ENCODE measurements at places on chromosomes 11 and 22.
A peak's percentile ranks its signal among the peaks of the same experiment; 100 is the strongest.

DNA sequence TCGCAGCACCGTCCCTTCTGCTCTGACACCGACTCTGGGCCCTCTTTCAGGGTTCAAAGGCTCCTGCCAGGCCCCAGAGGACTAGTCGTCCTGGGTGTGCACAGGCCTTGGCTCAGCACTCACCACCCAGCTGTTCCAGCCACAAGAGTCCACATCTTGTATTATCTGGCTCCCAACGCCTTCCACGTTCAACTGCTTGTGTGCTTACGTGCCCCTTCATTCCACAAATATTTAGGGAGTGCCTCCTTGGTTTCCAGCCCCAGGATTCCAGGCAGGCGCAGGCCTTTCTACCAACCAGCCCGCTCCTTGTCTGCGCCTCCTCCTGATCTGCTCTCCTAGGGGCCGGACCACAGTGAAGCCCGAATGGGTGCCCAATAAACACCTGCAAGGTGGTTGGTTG, 70.9 kb downstream of the SCUBE1 start:
- DNase-seq: no peak

GRCh38 chr11:118194835-118195627, 18.6 kb upstream of the SCN2B start:
- DNase-seq: peak; percentile 97

DNA sequence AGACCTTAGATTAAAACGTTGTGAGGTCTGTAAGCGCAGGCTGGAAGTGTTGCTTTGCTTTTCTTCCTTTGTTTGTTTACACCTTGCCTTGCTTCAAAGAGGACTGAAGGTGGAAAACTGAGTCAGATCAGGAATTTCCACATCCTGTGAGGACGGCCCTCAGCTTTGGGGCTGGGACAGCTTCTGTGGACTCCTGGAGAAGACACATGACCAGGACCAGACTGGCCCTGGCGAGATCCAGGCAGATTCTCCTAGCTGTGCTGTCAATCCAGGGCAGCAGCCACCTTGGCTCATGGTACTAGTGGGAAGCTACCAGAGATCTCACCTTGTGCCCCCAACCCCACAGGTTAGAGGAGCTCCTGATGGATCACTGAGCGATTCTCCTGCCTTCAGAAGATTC, 1461.9 kb downstream of the TBC1D22A start:
- DNase-seq: no peak

- DNase-seq: no peak
Observed at GRCh38 chr11:75432911-75433321, at the start of gene KLHL35. Gene KLHL35, minus strand, starts transcription at chr11:75433203. Its CDS starts 2,574 bp downstream, at chr11:75430629.

GRCh38 chr11:100512475-100512874, 174.6 kb upstream of the ARHGAP42 start:
- peak; percentile 5 for DNase-seq

DNA sequence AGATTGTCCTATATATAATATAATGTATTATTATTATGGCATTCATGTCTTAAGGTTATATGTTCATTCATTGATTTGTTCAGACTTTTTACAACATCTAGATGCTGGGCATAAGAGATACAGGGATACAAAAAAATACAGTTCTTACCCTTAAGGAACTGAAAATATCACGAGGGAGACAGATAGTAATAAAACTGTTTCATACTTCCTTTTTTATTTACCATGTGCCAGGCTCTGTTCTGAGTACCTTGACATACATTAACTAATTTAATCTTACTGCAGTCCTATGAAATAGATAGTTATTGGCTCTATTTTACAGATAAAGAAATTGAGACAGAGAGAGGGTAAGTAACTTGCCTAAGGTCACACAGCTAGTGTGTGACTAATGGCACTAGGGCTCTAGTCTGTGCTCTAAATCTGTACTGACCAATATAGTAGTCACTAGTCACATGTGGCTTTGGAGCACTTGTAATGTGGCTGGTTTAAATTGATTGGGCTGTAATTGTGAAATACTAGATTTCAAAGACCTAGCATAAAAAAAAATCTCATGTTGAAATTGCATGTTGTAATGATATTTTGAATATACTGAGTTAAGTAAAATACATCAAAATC, 21.3 kb downstream of the TRIM44 start:
- DNase-seq: no peak

DNA sequence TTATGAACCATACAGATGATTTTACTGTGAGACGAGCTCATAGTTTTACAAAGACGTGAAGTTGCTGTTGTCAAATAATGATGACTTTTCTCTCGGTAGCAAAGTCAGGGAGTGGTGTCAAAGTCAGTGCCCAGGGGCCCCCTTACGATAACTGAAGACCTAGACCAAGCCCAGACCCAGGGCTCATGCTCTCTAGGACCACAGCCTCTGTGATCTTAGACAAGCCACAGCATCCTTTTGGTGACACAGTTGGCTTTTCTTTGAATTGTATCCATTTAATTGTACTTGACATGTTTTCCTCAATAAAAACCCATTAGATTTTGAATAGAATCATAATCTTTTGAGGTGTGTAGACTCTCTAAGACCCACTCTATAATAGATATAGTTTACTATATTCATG, 17.9 kb upstream of the POGLUT3 start:
- DNase-seq: no peak

GRCh38 chr11:124861670-124862069, 3.6 kb upstream of the ROBO3 start:
- no peak for DNase-seq

DNA sequence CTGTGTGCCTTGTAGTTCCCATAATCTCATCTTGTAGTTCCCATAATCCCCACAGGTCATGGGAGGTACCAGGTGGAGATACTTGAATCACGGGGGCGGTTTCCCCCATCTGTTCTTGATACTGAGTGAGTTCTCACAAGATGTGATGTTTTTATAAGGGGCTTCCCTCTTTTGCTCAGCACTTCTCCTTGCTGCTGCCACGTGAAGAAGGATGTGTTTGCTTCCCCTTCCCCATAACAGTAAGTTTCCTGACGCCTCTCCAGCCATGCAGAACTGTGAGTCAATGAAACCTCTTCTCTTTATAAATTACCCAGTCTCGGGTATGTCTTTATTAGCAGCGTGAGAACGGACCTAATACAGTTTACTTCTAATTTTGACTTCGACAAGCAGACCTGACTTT, 14.0 kb upstream of the SMIM38 start:
- no peak for DNase-seq

DNA sequence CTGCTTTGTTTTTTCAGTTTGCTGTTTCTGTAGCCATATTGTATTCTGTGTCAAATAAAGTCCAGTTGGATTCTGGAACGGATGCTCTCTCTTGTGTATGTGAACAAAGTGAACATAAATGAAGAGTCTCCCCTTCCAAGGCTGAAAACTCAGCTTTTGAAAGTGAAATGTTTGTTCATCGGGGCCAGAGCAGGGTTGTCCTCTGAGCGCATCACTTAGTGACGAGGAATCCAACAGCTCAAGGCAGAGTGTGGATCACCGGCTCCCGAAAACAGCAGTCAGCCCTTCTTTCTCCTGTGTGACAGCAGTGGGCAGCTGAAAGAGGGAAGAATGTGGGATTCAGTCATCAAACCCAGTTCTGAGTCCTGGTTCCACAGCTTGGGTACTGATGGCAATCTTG, 21.4 kb downstream of the RBX1 start:
- DNase-seq: no peak

DNA sequence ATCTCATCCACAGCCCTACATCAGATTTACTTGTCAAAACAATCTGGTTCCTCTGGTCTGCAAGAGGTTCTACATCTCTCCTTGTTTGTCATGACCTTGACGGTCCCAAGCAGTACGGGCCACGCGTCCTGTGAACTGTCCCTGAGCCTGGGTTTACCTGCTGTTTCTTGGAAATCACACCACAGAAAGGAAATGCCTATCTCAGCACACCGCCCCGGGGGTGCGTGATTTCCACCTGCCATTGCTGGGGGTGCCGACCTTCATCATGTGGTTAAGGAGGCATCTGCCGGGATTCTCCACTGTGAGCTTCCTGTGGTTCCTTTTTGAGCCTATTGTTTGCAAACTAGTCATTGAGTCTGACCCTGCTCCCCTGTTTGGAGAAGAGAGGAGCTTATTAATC, 1363.4 kb downstream of the BRD1 start:
- DNase-seq: no peak

DNA sequence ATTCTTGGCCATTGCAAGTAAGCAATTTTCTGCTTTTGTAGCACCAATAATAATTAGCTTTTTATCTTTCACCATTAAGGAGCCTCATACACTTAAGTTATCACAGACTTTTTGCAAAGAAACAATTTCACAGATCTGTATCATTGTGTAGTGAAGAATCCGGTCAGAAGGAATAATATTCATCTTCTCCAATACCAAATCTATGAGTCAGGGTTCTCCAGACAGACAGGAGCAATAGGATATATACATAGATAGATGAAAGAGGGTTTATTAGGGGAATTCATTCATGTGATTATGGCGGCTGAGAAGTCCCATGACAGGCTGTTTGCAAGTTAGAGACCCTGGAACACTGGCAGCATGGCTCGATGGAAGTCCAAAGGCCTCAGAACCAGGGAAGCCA, 82.9 kb upstream of the UBASH3B start:
- DNase-seq: no peak

DNA sequence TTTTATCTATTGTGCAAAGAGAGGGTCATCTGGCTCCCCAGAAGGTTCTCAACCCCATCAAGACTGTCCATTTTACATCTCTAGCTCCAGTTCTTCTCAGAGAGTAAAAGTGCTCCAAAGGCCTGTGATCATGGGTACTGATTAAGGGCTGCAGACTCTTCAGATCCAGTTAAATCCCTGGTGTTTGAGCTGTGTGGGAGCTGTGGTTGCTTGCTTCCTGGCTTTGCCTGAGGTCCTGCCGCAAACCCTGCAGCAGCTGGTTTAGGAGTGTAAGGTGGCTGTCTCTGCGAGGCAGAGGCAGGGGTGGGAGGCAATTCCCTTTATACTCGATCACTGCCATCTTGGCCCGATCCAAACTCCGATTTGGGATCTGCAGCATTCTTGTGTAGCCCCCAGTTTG, 1.2 kb downstream of the MRPL17 start:
- peak; percentile 5 for DNase-seq

- DNase-seq: no peak
Observed at GRCh38 chr11:69831985-69832384, 12.8 kb upstream of the FGF3 start.

DNA sequence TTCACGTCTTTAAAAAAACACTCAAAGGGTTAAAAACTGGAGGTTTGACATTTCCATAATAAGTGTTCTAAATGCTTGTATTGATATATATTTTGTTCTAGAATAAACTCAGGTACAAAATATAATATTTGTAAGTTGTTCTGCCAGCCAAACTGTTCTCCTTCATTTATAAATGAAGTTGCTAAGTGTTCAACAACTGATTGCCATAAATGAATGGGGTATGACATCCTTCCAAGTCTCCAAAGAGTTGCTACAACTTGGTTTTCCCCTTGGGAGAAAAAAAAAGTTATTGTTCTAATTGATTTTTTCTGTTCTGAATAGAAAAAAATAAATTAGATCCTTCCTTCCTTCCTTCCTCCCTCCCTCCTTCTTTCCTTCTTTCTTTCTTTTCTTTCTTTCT, 65.4 kb upstream of the BLID start:
- no peak for DNase-seq

DNA sequence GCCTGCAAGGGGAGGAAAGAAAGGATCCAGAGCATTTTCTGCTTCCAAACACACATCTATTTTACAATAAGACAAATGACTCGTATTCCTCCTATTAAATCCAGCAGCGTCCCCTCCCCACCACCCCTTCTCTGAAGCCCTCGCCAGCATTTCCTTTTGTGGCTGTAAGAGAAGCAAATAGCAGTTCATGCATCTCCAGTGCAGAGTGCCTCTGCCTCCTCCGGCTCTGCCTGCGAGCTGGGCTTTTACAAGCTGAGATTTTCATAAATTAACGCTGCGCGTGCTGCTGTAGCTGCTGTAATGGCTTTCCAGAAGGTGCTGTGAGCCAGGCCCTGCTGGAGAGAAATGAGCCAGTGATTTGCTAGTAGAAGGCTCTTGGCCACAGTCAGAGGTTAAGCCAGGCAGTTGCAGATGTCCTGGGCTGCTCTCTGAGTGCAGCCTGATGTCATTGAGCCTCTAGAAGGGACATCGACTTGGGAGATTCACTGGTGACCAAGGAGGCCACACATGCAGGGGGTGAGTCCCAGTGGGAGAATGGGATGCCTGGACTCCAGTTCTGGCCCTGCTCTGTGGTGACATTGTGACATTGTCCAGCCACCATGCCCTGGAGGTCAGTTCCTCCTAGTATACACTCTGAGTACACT, 134.5 kb upstream of the NAV2 start:
- no peak for DNase-seq

DNA sequence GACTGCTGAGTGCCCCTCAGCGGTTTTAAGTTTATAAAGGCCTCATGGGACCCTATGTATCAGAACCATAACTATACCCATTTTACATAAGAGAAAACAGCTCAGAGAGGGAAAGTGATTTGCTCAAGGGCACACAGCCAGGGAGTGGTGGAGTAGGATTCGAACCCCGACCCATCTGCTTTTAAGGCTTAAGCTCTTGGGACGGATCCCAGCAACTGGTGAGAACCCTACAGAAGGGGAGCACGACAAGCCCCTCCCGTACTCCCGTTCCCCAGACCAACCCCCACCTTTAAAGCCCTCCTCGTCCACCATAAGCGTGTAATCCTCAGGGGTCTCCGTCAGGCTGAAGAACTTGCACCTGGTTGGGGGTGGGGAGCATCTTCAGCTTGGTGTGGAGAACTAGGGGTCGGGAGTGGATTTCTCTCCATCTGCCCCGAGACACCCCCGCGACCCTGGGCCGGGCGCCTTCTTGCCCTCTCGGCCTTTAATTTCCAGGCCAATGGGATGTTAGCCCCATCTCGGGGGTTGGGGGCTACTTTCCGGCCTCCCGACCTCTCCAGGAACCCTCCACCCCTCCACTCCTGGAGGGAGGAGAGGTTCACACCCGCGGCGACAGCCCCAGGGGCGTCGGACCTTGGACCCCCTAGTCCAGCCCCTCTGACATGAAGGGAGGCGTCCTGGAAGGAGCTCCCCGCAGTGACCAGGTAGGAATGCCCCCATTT, 725 bp downstream of the CASTOR1 start:
- no peak for DNase-seq

DNA sequence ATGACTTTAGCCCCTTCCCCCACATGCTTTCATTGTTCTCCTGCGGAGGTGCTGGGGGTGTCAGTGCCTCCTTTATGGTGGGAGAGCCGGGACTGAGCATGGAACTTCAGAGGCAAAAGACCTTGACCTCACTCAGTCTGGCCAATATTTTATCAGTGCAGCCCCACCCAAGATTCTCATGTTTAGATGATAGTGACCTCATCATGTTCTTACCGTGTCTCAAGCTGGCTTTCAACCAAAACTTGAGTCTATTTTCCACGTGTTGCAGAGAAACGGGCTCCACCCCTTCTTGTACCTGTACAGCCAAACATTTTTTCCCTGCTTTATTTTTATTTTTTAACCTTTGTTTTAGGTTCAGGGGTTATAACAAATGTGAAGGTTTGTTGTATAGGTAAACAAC, 47.7 kb upstream of the NECTIN1 start:
- no peak for DNase-seq

Data from kidney glomerular epithelial cell (primary cell).